ENCODE measurements at places on chromosomes 4 and X.

DNA sequence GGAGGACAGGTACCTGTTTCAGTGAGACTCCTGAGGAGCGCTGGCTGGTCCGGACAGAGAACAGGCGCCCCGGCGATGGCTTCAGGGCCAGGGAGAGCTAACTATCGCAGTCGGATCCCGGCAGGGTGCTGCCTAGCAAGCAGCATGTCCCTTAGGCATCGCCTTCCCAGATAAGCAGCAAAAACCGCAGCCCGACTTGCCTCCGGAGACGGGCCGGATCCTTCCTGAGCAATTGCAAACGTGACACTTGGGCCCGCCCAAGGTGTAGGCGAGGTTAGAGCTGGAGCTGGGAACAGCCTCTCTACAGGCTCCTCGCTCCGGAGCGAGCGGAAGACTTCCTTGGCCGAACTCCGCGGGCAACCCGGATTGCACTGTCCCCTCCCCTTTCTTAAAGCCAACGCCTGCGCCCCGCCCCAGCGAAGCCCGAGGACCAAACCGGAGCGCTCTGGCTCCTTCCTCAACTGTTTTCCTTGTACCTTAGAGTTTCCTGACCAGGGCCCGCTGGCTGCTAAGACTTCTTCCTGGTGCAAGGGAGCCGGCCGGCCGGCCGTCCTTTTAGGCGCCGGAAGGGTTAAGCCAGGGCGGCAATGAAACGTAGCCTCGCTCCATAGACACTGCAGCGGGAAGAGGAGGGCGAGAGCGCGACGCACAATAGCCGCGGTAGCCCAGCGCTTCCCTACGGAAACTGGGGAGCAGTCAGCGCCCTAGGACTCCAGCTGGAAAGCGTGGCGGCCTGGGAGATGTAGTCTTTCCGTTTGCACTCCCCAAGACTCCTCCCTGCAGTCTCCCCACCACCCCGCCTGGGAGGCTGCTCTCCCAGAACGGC is at the start of gene OPHN1:
TSS of gene OPHN1 (minus strand) at position 341 of the 826 bp plus-strand sequence. CDS start 475 bp downstream, outside the sequence.
- DNase-seq: no peak

DNA sequence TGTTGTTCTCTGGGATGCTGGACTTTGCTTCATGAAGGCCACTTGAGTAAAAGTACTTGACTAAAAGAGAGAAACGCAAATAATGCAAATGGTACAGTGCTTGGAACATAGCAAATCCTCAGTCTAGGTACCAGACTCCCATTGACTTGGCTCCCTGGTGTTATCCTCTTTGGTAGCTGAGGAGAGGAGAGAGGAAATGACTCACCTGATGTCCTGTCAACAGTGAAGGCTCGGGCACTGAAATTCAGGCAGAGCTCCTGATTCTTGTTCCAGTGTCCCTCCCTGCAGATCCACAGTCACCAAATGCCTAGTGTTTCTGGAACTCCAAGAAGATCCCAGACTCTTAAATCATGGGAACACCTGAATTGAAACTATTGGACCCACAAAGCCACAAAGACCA is 22.5 kb upstream of the TCEAL4 start:
- DNase-seq: no peak

GRCh38 chr4:17142232-17142711 is 243.8 kb upstream of the LDB2 start:
- no peak for DNase-seq

DNA sequence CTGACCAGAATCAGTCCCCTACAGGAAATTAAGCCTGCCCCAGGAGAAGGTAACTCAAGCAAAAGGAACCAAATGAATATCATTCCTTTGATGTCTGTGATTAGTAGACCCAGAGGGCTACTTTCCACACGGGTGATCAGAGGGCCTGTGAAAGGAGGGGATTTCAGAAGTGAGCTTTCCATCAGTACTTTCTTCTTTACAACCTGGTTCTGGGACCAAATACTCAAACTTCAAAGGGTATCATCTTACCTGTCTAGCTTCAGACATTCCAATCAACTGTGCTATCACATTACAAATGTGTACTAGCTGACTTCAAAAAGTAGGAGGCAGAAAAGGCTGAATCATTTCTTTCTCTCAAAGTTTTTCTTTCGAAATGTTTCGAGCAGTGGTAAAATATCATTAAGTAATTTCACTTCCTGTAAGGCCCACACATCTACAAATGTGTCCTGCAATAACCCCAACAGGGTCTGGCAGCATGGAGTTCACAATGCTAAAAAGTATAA is 23.9 kb downstream of the ACSL4 start:
- no peak for DNase-seq

GRCh38 chr4:17024425-17024824 is 126.0 kb upstream of the LDB2 start:
- no peak for DNase-seq

GRCh38 chrX:129695535-129695934 is 40.8 kb upstream of the APLN start:
- no peak for DNase-seq

- DNase-seq: no peak
These were observed 12.6 kb downstream of the TLR8 start for GRCh38 chrX:12919051-12919450.

- DNase-seq: no peak
These were observed 63.7 kb downstream of the ZFYVE28 start for GRCh38 chr4:2354760-2355159.

DNA sequence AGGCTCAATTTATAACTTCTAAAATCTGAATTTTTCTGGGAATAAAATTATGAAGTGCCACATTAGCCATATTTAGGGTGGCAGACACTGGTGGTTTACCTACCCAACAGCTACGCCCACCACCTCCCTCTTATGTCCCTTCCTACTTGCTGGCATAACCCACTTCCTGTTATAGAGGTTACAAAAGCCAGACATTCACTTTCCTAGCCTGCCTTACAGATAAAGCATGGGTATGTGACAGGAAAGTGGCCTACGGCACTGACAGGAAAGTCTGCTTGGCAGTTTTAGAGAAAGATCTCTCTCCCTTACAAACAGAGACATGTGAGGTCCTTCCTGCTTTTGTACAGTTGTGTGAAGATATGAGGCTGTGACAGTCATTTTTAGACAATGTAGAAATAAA is 12.4 kb downstream of the DDX53 start:
- DNase-seq: no peak

DNA sequence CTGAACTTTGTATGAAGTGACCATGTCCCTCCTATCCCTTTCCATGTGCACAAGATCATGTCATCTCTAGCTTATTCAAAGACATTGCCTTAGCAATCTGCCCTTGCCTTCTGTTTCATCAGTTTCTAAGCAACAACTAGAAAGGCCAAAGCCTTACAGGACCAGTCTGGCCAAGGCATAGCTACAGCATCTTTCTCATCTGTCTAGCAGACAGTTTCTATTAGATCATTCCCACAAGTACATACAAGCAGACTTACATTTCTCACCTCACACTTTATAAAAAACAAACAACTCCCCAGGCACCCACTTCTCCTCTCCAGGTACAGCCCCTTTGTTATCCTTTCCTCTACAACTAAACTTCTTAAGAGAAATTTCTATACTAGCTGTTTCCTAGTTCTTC is 188.7 kb upstream of the AADAT start:
- DNase-seq: no peak

- DNase-seq: no peak
These were observed 98.5 kb upstream of the MAP3K15 start for GRCh38 chrX:19613645-19614323.

DNA sequence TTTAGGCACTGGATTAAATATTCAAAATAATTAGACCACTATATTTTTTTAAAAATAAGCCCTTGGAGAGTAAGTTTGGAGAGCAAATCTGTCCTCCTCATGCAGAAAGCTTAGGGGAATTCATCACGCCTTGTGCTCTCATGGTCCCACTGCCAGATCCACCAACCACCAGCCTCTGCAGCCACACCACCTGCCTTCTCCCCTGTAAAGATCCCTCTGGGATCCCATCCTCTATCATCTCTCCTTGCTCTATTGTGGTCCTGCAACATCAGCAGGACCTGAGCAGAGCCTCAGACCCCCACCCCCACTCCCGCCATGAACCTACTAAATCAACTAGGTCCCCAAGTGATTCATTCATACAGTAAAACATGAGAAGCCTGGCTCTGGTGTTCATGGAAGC is 482.6 kb upstream of the GALNT7 start:
- no peak for DNase-seq

DNA sequence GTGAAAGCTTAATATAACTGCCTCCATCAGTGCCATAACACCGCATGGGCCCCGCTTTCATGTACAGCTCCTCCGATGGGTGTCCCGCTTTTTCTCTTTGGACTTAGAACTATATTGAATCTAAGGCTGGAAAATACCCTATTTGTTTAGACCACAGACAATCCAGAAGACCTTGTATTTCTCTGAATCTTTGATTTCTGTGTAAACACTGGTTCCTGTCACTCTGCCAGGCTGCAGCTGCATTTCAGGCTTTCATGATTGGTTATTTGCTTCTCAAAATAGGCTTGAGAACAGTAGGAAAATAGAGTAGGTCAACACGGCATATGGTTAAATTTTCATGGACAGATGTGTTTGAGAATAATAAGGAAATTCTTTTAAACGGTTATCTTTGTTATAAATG is 80.0 kb downstream of the NWD2 start:
- no peak for DNase-seq

- no peak for DNase-seq
These were observed 124.5 kb downstream of the CHM start for GRCh38 chrX:85922821-85923220.

DNA sequence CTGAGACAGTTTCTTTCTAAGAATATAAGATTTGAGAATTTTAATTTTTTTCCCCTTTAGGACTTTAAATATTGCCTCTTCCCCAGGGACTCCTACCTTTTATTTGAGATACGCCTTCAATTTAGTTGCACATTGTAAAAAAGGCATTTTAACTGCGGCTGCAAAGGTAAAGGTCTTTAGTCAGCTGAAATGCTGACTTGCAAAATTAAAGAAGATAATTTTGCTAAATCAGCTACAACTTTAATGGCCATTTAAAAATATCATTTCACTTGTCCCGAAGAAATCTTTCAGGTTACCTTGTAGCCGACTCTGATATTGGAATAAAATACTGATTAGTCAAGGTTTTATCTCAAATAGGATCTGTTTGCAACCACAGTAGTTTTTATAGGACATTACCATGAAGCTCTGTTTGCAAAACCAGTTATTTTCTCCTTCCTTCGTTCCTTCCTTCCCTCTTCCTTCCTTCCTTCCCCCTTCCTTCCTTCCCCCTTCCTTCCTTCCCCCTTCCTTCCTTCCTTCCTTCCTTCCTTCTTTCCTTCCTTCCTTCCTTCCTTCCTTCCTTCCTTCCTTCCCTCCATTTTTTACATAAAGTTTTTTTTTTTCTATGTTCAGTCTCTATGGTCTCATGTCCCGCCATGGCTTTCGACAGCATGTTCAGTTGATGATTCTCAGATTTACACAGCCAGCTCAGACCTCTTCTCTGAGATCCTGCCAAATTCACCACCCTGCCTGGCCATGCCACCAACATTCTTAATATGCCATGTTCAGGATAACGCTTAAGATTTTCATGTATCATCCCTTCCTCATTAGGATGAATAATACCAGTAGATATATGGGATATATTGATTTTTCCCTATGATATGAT is 405.4 kb upstream of the PRKX start:
- DNase-seq: no peak

DNA sequence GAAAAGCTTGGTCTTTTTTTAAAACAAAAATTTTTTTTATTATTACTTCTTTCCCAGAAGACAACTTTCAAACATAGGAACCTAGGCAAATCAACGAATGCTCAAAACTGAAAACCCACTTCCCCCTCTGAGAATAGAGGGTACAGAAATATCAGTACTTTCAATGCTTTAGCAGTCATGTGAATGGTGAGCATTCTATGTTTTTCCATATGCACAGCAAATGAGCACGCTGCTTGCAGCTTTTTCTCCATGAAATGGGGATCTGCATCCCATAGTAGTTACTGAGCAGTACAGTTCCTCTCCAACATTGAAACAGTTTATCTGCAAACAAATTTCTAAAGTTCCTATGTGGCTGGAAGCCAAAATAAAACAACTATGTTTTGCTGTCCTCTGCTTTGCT is 108.4 kb upstream of the BMP2K start:
- DNase-seq: no peak

- no peak for DNase-seq
These were observed 197.0 kb downstream of the CAMK2D start for GRCh38 chr4:113564493-113564892.

DNA sequence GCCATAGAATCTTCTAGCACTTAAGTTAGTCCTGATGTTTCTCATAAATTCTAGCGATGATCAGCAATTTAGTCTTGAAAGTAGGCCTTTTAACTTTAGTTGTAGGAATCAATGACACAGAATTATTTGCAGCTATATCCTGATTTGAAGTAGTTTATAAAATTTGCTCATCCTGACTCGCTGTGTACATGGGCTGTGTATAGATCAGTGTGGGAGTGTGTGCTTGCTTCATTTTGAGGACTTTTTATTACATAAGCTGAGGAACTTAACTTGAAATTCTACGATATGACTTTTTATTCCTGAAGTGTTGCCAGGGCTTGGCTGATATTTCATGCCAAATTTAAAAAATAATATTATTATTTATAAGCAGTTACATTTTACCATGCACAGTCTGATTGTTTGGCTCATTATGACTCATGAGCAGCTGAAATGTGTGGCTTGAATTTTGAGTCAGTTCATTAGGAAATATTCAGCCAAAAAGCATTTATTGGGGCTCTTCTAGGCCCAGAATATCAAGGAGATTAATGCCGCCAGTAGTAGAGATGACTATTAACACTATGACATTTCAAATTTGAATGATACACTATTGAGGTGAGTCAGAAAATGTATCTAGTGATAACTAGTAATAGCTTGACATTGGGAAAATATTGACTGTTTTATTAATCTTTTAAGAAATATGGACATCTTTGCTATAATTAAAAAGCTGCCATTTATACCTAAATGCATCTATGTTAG is 128.9 kb upstream of the LIMCH1 start:
- DNase-seq: no peak

GRCh38 chr4:87025614-87026041 is 90.8 kb downstream of the AFF1 start:
- no peak for DNase-seq

DNA sequence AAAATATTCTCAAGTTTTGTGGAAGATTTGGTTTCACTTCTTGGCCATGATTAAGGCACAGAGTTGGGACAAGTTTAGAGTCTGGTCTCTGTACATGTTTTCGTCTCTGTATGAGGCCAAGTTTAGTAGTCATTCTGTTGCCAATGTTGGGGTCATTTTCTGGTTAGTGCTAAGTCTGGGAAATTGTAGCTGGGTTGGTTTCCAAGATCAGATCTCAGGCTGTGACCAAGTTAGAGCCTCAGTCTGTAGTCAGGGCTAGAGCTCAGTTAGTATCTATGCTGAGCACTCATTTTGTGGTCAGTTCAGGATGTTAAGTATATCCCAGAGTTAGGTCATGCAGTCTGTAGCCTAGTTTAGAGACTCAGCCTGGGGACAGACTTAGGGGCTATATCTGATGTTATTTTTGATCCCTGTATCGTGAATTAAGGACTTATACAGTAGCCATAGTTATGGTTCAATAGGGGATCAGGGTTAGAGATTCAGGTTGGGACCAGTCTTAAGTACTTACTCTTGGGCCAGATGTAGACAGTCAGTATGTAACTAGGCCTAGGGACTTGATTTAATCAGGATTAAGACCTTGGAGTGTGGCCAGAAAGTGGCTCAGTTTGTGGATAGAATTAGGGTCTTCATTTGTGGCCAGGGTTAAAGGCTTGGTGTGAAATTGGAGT is 6.6 kb upstream of the ENOX2 start:
- DNase-seq: no peak

- no peak for DNase-seq
These were observed 52.8 kb downstream of the NPFFR2 start for GRCh38 chr4:72084587-72085011.

All from stimulated activated CD4-positive, alpha-beta T cell treated with anti-CD3 and anti-CD28 coated beads, Interleukin-1b, Interleukin-23, amount 100 ng/mL, for 1 hour (primary cell).